Effector memory CD8-positive, alpha-beta T cell (primary cell): ENCODE measurements at places on chromosomes 16 and 17.
A peak's percentile ranks its signal among the peaks of the same experiment; 100 is the strongest.

DNA sequence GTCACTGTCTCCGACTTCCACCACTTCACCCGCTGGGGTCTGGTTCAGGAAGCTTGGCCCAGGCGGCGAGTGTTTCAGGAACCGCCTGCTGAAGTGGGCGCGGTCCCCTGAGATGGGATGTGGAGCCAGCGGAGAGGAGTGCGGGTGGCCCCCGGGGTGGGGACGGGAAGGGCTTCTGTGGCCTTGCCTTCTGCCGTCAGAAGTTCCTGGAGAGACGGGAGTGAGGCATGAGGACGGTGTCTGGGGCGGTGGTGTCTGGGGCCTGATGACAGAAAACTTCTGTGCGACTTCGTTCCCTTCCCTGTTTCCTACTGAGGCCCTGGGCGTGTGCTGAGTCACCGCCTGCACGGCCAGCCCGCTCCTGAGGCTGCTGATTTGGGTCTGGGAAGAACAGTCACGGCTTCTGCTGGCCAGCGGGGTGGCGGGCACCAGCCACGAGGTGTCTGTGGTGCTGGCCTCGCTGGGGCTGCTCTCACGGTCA is 12.3 kb upstream of the NLRC3 start:
- DNase-seq, result no peak

DNA sequence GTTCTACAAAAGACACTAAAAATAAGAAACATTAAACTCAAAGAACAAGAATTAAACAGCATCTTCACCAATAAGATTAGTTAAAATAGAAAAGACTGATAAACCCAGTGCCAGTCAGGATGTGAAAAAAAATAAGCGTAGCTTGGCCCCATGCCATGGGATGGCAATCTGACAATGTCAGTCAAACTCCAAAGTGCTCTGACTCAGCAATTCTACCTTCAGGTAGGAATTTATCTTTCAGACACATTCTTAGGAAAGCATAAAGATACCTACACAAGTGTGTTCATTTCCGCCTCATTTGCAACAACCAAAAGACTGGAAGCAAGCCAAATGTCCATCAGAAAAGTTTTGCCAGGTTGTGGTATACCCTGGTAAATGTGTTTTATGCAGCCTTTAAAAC is 9.1 kb upstream of the MPO start:
- no peak for DNase-seq

GRCh38 chr16:69243479-69243878 is 56.5 kb downstream of the SNTB2 start:
- DNase-seq, result no peak

GRCh38 chr17:43591001-43591400 is 44.9 kb upstream of the ETV4 start:
- no peak for DNase-seq

GRCh38 chr17:64661976-64662773 is at the start of gene SMURF2:
SMURF2 (minus strand) TSS chr17:64662307; CDS start chr17:64661880, 427 bp downstream.
- DNase-seq, result peak; percentile 72

DNA sequence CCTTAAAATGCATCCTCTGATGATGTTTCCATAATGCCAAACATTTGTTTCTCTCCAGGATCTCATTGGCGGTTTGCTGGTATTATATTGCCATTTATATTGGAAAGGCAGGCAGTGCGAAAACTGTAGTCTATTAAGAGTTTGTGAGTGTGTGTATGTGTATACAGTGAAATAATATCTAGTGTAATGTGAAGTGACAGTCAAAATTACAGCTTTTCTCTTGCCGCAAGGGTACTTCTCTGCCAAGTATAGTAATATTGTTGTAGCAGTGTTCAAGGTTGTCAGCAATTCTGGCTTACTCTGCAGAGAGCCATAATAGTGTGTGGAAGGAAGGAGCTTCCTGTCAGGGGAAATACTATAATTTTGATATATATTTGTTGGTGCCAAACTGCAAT is 178.6 kb downstream of the WWOX start:
- no peak for DNase-seq
